HEK293T (cell line): ENCODE measurements at places on chromosomes 1 and 21.
A peak's percentile ranks its signal among the peaks of the same experiment; 100 is the strongest.

- no peak for DNase-seq
These were observed 57.9 kb downstream of the SASS6 start for GRCh38 chr1:100074604-100075395.

DNA sequence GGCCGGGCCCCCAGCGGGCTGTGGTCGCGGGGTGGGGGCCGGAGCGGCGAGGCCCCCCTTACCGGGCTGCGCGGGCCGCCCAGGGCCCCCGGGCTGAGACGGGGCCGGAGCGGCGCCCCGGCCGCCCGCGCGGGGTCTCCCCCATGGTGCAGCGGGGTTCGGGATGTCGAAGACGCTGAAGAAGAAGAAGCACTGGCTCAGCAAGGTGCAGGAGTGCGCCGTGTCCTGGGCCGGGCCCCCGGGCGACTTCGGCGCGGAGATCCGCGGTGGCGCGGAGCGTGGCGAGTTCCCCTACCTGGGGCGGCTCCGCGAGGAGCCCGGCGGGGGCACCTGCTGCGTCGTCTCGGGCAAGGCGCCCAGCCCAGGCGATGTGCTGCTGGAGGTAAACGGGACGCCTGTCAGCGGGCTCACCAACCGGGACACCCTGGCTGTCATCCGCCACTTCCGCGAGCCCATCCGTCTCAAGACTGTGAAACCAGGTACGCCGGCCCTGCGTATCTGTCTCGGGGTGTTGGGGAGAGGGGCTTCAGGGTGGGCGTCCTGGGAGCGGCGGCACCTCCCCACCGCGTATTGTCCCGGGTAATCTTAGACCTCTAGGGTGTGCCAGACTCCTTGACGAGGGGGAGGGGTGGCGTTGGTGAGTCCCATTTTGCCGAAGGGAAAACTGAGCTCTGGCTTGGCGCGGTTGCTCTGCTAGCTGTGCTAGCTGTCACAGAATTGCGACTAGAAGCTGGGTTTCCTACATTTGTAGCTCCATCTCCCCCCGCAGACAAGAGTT is 745 bp downstream of the MAGI3 start:
- DNase-seq = peak; percentile 48

- DNase-seq = no peak
These were observed 18.5 kb upstream of the SLC1A7 start for GRCh38 chr1:53160924-53161378.

DNA sequence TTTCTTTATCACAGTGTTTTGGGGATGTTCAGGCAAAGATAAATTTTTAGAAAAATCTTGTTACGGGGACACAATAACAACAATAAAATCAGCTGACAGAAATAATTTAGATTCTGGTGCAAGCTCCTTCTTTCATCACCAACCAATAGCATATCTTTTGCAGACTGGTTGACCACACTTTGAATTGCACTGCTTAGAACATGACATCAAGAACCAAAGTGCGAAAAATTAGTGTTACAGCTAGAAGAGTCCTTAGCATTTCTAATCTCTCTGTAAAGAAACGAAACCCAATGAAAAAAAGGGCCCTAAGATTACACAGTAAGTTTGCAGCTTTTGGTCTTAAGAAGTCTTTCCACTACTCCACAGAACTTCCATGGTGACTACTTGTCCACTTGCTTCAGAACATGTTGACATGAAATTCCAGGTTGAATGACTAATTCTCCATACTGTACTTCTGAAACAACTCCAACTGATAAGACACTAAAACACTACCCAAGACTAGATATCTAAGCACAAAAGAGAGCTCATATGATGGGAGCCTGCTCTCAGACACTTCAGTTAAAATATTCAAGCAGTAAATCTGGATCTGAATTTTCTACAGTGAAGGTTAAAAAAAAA is 31.3 kb downstream of the XKR8 start:
- no peak for DNase-seq

DNA sequence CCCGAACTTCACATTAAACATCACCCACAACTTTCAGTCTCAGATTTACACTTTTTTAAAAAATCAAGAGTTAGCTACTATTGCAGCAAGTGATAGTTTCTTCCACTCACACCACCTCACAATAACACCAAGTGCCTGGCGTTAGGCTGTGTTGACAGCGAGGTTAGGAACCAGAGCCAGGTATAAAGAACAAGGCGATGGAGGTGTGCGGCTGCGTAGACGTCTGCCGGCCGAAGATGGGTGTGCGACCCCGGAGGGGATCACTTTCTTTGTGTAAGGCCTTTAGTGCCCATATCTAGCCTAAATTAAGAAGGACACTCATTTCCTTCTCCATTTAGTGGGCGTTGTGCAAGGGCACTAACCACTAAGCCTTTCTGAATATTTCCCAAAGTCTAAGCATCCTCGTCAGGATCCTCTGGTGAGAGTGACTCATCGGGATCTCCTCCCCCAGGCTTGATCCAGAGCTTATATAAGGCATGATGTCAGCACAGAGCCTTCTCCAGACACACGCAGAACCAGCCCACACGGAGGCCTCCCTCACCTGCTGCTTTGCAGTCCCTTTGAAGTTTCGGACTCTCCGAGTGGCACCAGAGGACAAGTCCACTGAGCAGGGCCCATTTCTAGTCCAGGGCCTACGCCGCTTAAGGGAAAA is 11.8 kb downstream of the NHLH2 start:
- DNase-seq = peak; percentile 44

- no peak for DNase-seq
These were observed 250.3 kb upstream of the SGIP1 start for GRCh38 chr1:66283622-66284041.

DNA sequence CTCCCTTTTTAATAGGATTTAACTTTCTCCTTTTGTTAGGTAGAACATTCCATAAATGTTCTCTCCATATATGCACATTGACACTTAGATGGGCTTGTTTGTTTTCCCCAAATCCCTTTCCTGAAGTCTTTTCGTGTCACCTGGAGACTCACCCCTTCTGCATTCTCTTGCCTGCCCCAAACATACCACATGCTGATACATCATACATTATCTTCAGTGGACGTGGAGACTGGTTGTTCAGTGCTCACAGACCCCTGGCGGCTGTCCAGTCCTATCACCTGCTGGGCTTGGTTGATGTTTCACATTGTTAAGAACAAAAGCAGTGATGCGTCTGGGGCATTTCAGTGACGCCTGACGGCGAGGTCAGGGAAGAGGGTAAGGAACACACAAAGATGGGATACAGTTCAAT is 22.2 kb downstream of the FMOD start:
- peak; percentile 64 for DNase-seq

DNA sequence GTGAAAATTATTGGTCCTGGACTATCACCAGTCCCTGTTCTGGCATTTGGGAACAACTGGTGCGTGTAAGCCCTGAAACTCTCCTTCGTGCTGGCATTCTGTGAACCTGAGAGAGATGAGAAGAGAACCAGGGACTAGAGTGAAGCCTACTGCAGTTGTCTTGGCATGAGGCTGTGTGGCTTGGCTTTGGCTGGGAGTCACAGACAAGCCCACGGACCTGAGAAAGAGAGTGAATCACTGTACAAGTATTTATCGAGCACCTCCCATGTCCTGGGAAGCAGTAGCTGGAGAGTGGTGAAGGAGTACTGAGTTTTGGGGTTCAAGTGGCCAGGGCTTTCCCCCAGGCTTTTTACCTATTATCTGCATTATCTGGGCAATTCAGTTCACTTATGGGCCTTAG is 63.3 kb downstream of the FGGY start:
- no peak for DNase-seq

DNA sequence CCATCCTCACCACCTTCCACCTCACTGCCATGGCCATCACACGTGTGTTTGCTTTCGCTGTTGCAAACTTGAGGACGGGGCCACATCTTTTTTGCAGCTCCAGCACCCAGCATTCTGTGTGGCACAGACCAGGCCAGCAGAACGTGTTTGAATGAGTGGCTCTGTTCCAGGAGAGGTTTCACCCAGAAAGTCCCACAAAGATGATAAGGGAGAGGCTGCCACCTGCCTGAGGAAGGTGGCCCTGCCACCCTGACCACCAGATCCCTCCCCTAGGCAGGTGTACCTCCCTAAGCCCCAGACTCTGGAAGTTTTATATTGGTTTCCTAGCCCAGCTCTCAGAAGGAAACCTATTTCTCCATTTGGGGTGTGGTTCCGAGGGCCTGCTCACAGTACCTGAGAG is 252.1 kb downstream of the KAZN start:
- no peak for DNase-seq

- peak; percentile 92 for DNase-seq
These were observed 22.9 kb downstream of the KCNA10 start for GRCh38 chr1:110495926-110496600.

GRCh38 chr1:226658546-226659125 is 80.4 kb downstream of the ITPKB start:
- no peak for DNase-seq

- peak; percentile 67 for DNase-seq
These were observed 791 bp downstream of the USP24 start for GRCh38 chr1:55214212-55214933.

DNA sequence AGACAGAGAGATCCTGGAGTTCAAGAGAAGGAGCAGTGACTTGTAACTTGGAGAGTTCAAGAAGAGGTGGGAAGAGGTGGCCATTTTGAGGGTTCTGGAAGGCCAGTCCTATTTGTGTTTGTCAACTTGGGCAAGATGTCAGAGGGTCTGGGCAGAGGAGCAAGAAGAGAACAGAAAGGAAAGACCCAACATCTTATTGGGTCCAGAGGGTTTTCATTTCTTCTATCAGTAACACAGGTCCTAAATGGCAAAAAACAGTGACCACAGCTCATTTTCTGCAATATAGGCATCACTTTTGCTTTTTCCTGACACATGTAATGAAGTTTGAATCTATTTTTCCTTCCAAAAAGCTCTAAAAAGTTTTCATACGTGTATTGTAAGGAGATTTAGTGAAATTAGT is 38.3 kb upstream of the MAP10 start:
- DNase-seq = no peak

DNA sequence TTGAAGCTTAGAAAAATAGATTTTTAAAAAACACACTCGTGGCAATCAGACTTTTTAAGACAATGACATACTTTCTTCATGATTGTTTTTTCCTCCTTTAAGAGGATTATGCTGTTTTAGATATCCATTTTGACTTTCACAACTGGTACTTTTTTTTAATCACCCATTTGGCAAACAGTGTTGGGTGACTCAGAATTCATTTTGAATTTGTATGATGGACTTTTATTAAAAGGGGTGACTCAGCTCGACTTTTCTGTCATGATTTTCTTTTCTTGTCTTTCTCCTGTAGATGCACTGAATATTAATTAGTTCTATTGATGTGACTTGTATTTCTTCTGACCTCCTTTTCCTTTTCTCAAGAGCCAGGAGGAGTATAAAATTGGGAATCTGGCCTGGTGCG is 44.7 kb downstream of the FMN2 start:
- DNase-seq = no peak

DNA sequence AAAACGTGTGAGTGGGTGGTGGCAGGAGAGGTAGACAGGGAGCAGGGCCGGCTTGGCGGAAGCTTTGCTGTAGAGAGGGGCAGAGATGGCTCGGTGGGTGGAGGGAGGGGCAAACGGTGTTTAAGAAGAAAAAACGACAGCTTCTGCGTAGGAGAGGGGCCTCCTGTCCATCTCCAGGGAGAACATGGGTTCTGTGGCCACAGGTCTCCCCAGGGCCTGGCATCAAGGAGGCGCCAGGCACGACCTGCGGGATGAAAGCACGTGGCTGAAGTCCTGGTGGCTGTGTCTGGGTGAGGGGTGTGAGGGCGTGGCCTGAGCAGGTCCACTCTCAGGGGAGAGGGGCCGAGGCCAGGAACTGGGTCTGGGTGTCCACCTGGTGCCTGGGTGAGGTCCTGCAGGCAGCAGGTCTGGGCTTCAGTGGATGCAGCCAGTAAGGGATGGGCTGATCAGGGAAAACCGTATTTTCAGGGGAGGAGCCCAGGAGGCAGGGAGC is 940 bp upstream of the PRKCZ start:
- DNase-seq = peak; percentile 64

- peak; percentile 68 for DNase-seq
These were observed 26.6 kb upstream of the HPDL start for GRCh38 chr1:45299981-45300668.

GRCh38 chr1:169124459-169124858 is 18.0 kb downstream of the ATP1B1 start:
- no peak for DNase-seq

DNA sequence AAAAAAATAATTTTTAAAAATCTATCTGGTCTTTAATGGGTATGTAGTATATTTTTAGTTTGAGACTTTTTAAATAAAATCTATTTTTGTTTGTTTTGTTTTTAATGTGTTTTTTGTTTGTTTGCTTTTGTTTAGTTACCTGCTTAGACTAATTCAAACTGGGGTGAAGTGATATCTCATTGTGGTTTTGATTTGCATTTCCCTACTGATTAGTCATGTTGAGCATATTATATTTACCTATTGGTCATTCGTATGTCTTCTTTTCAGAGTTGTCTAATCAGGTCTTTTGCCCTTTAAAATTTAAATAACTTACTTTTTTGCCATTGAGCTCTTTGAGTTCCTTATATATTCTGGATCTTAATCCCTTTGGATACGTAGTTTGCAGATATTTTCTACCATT is 20.3 kb downstream of the CD1B start:
- no peak for DNase-seq

- no peak for DNase-seq
These were observed 11.6 kb upstream of the DDI2 start for GRCh38 chr1:15605398-15606383.

DNA sequence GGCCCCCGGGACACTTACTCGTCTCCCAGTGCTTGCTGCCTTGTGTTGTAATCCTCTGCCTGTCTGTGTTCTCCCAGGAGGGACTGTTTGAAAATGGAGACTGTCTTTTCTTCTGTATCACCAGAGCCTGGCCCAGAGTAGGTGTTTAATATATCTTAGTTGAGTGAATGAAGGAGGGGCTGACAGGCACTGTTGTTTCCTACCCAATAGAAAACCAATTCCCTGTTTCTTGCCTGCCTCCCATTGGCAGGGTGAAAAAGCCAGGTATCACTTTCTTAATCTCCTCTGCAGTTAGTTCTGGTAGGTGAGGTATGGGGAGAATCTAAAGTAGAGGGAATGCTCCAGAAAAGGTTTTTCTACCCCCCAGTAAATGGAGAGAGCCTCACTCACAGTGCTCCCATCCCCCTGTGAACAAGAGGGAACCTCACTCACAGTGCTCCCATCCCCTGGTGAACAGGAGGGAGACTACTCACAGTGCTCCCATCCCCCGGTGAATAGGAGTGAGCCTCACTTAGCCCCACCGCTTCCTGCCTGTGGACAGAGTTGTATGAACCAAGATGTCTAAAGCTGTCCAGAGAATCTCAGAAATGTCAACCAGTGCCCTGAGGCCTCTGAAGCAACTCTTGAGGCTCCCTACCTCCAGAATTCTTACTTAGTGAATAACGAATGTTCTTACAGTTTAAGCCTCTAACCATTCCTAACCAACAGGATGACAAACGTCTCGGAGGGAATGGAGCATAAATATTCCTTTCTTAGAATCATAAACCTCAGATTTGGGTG is at the start of gene GJA5:
Gene GJA5 (minus strand): TSS at position 122 of the 780 bp plus-strand sequence. CDS start 1,364 bp downstream, outside the sequence.
- DNase-seq = no peak

- no peak for DNase-seq
These were observed 34.9 kb upstream of the F13B start for GRCh38 chr1:197101978-197102377.

DNA sequence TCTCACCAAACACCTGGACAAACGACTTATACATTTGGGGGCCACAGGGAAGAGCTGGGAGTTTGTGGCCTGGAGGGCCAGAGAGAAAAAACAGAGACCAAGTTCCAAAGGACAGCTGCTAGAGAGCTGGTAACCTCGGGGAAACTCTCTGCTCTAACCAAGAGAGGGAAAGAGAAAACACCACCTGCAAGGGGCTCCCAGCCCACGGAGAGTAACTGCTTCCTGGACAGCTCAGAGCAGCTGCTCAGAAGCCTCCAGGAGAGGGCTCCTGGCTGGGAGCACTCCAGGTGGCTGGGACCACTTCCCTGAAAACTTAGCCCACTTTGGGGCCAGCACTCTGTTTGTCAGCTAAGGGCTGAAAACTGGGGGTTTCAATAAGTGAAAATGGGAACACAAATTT is 154.8 kb upstream of the GRIK3 start:
- no peak for DNase-seq
